ENCODE measurements at places on chromosomes 11 and 22.

GRCh38 chr11:93952082-93952780 lies 68.9 kb upstream of the HEPHL1 start:
- peak; percentile 15 for DNase-seq

GRCh38 chr11:22556381-22556780 lies 69.2 kb downstream of the FANCF start:
- no peak for DNase-seq

- DNase-seq = no peak
Measured at GRCh38 chr22:49179886-49180682, 647.6 kb downstream of the BRD1 start.

DNA sequence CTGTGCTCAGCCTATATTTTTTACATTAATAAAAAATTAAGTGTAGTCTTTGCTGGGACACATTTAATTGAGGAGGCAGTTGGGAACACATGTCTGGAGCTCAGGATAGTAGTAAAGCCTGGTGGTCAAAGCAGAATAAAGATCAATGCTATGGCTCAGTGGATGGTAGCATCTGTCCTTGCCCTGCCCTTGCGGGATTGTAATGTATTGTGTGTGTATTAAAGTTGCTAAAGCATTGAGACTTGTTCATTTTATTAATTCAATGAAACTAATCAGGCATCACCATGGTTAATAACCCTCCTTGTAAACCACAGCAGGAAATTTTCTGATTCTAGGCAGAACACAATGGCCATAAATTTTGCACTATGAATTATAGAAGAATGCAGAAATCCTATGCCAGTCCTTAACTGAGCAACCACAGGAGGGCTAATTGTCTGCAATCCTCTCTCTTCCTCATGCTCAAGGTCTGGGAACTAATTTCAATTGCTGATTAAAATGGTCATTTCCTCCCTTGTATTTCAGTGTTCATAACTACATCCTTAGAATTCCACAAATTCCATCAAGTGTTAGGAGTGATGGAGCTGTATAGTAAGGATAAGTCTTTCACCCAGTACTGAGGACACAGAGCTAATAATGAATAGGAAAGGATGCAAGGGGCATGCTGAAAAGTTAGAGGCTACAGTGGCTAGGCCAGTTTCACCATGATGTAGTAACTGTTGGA lies 403.2 kb upstream of the DDI1 start:
- no peak for DNase-seq

DNA sequence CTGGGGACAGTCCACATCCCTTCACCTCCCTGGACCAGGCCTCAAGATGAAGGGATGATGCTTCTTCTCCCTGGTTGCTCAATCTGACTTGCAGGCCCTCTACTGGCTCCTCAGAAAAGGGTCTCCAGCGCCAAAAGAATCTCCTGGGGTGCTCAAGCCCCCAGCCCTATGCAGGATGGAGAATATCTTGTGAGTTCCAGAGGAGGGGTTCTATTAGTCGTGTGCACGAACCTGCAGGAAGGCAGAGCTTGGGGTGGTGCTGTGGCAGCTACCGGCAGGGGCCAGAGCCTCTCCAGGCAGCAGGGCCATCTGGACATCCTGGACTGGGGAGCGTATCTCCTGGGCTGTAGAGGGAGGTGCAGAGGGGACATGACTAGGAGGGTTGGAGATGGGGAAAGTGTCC lies 1339.5 kb downstream of the BRD1 start:
- DNase-seq = no peak

- DNase-seq = no peak
Measured at GRCh38 chr22:20867179-20868024, 8.6 kb downstream of the SNAP29 start.
